Activated T-helper 2 cell treated with anti-CD3 and anti-CD28 coated beads, Interferon-gamma antibody, Interleukin-2, Interleukin-4, amounts not matched to agents 10 μg/mL and 5 μg/mL and 100 μg/mL, durations not matched to agents 14 hours and 24 hours and 36 hours (primary cell): ENCODE measurements at places on chromosomes 5 and 9.

- no peak for DNase-seq
These were observed 34.7 kb downstream of the TRIP13 start for GRCh38 chr5:927172-928015.

GRCh38 chr5:17302106-17302505 lies 84.7 kb downstream of the BASP1 start:
- DNase-seq = no peak

- no peak for DNase-seq
These were observed 69.6 kb upstream of the TAF1L start for GRCh38 chr9:32705059-32705458.

DNA sequence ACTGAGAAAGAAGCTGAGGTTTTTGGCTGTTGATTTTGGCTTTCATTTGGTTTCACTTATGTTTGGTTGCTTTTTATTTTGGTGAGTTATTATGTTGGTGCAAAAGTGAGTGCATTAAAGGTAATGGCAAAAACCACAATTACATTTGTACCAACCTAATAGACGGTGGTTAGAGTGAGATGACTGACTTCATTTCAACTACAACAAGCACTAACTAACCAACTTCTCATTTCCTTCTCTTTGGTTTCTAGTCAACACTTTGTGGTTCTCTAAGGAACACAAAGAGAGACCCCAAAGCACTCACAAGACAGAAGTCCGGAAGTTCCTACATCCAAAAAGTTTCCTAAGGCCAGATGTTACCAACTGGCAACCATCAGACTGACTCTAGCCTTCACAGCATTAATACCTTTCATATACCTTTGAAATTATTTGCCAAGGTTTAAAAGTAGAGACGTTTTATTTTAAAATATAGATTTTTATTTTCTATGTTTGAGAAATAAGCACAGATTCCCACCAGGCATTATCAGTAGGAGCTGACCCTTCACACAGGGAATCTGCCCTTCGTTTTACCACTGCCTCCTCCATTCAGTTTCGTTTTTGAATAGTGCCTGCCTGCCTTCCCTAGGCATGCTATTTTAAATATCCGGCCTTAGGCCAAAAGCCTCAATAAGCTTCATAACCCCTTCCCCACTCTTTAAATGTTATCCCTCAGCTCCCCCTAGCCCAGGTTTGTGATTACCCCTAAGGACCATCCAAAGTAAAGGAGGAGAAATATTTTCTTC lies 301.1 kb upstream of the PTGER4 start:
- DNase-seq = no peak
